Heart left ventricle (tissue), 16 donors: ENCODE measurements at places on chromosomes 5 and 9.

- no peak for DNase-seq
Measured at GRCh38 chr9:751137-752051, 90.1 kb upstream of the DMRT1 start.

GRCh38 chr5:132012371-132013005 is 1.0 kb upstream of the ACSL6 start:
- DNase-seq: peak; percentile 53

- DNase-seq: no peak
Measured at GRCh38 chr5:36392186-36392585, 90.5 kb upstream of the RANBP3L start.

DNA sequence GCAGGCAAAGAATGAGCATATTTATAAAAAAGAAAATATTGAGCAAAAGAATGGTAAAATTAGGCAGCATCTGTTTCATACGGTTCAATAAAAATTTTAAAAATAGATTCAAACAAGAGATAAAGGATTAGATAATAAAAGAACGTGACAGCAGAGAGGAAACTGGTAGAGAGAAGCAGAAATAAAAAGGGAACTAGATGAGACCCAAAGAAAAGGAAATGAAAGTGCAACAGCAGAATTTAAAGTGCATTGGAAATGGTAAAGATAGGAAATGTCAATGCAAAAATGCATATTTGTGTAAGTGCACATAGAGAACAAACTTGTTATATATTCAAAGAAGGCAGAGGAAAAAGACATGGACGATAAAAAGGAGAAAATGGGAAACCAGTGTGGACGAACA is 70.2 kb downstream of the SUSD1 start:
- DNase-seq: no peak

DNA sequence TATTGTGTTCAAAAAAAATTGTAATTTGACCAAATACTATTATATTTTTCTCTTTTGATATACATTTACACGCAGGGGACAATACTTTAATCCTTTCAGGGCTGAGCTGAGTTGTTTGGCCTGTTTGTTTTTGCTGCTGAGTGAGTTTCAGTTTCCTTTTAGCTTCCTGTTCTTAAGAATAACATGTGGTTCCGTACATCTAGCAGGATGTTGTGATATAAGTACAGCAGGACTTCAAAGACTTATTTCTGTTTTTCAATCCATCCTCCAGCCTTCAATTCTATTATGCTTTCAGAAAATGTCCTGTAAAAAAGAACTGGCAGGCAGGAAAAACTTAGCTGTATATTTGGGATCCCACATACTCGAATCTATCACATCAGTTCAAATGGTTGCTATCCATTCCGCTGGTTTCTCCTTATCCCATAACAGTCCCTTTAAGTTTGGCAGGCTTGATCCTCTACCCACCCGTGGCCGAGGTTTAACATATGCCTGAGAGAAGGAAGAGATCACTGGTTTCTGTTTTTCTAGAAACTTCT is 1037.3 kb upstream of the ACO1 start:
- no peak for DNase-seq

DNA sequence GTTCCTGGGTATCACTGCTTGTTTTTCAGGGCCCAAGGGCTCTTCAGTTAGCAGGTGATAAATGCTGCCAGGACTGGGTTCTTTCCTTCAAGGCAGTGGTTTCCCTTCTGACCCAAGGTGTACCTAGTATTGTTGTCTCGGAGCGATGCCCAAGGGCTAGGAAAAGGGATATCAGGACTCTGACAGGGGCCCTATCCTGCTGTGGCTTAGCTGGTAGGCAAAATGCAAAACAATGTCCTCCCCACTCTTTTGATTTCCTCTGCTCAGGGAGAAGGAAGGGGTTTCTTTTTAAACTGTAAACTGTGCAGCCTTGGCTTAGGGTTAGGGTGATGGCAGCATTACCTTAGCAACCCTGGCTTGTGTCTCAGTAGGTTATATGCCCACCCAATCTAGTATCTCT is 508.8 kb upstream of the CTNND2 start:
- DNase-seq: no peak

DNA sequence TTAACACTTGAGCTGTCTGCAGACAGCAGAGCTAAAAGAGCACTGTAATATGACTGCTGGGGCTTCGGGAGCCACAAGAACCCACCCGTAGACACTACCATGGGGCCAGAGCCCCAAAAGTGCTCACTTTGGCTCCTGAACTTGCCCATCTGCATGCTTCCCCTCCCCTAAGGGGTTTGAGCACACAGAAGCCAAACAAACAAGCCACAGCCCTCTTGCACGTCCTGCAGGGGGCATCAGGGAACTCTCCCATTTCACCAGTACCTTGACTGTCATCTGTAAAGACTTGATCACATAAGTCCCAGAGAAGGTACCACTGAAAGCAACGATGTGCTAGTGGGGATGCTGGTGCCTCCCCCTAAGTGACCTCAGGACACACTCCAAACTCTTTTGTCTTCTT is 681.8 kb downstream of the SEMA5A start:
- no peak for DNase-seq

- no peak for DNase-seq
Measured at GRCh38 chr5:150738862-150739261, 20.0 kb downstream of the DCTN4 start.

- no peak for DNase-seq
Measured at GRCh38 chr5:174272671-174273070, 227.2 kb downstream of the NSG2 start.

DNA sequence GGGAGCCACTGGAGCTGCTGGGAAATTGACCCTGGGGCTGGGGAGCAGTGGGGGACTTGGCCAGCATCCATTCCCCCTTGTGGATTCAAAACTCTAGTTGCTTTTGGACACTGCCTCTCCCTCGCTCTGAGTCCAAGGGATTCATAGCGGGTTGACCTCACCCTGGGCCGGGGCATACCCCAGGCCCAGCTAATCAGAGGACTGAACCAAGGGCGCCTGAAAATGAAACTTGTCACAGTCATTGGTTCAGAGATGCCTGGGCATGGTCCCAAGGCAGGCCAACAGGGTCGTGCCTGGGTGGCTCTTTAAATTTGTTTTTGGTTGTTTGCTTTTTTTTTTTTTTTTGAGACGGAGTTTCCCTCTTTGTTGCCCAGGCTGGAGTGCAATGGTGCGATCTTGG is 22.6 kb downstream of the STK10 start:
- no peak for DNase-seq

GRCh38 chr9:8772302-8772701 is 972.7 kb upstream of the DMAC1 start:
- no peak for DNase-seq

- DNase-seq: no peak
Measured at GRCh38 chr9:108333530-108333983, 522.2 kb downstream of the ACTL7B start.

- DNase-seq: no peak
Measured at GRCh38 chr5:166992874-166993722, 1298.3 kb upstream of the WWC1 start.

- DNase-seq: no peak
Measured at GRCh38 chr9:91082731-91083130, 279.0 kb downstream of the AUH start.

DNA sequence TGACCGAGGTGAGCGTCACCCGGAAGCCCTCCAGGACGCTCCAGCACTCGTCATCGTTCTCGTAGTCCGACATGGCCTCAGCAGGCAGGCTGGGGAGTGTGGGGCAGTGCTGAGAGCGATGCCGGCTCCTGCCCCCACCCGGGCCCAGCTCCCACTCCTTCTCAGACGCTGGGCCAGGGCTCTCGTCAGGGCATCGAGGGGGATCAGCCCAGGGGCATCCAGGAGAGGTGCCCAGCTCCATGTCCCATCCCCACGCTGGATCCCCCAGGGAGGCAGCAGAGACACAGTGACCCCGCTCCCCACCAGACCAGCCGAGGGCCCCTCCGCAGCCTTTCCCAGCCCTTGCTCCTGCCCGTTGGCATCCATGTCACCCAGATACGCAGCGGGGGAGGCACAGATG is 1.5 kb downstream of the CARD9 start:
- DNase-seq: no peak

DNA sequence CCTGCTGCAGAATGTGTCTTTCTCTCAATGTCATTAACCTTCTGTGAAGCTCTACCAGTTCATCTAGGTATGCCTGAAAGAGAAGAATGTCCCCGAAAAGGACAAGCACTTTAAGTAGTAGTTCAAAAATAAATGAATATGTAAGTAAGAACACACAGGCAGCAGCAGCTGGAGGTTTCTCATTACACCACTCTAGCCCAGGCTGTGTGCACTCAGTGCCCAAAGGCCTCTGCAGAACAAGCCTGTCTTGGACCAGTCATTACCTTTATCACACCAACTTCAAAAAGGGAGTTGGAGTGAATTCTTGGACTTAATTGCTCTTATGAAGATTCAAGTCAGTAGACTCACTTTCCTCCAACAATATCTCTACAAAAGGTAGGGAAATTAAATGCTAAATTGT is 268.8 kb downstream of the MLLT3 start:
- no peak for DNase-seq

DNA sequence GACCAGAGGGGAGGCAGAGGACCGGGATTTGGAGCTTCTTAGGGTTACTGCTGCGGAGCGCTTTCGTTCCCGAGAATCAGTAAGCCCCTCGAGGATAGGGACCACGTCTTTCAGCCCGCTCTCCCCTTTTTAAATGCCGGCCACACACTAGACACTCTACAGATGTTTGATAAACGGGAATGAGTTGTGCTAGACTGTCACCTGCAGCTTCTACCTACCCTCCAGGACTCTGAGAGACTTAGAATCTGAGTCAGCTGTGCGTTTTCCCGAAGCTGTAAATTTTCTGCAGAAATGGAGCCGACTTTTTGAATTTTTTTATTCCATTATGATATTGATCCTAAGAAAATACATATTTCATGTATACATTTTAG is 670 bp downstream of the CCDC171 start:
- no peak for DNase-seq

- DNase-seq: no peak
Measured at GRCh38 chr5:169050636-169051035, 250.3 kb downstream of the SLIT3 start.

- no peak for DNase-seq
Measured at GRCh38 chr5:173490681-173491080, 125.8 kb downstream of the BOD1 start.

DNA sequence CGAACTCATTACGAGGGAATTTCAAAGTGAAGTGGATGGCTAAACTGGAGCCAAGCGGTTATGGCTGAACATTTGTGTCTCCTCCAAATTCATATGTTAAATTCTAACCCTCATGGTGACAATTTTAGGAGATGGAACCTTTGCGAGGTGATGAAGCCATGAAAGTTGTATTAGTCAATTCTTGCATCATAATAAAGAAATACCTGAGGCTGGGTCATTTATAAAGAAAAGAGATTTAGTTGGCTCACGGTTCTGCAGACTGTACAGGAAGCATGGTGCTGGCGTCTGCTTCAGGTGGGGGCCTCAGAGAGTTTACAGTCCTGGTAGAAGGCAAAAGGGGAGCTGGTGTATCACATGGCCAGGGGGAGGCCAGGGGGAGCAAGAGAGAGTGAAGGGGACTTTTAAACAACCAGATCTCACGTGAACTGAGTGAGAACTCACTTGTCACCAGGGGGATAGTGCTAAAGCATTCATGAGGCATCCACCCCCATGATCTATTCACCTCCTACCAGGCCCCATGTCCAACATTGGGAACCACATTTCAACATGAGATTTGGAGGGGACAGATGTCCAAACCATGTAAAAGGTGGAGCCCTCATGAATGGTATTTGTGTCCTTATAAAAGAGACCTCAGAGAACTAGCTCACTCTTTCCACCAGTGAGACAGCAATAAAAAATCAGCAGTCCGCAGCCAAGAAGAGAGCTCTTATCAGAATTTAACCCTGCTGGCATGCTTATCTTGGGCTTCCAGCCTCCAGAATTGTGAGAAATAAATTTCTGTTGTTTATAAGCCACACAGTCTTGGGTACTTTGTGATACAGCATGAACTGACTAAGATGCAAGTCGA is 143.4 kb downstream of the MTRR start:
- DNase-seq: no peak

DNA sequence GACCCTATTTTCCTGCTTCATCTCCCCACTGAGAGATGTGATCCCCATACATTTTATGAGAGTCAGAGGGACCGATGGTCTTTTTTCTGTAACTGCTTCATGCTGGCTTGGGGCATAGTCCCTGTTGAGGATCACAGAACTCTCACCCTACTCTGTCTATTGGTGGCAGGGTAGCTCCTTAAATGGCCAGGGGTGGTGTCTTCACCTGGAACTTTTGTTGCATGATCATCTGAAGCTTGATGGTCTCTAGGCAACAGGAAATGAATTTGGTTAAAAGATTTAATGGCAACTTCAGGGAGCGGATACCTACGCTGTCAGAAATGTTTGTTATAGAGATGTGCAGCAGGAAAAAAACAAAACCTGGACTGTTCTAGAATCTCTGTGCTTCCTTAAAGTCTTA is 87.0 kb upstream of the GLIS3 start:
- no peak for DNase-seq

GRCh38 chr5:36744773-36745589 is 131.6 kb upstream of the NIPBL start:
- no peak for DNase-seq

- peak; percentile 28 for DNase-seq
Measured at GRCh38 chr9:106830527-106831150, 32.3 kb upstream of the ZNF462 start.

DNA sequence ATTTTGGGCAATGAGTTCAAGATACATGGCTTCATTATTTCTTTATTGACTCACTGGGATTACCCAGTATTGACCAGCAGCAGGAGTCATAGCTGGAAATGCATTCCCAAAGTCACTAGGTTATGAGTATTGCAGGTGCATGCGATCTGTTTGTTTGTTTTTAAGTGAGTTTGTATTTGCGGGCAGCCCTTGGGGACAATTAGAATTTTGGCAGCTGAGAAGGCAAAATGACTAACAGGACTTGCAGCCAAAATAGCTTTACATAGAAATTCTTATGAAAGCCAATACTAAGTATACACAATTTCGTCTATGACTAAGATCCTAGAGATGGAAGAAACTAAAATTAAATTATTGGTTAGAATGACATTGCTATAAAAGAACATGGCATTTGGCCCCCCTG is 18.1 kb upstream of the RGMB start:
- DNase-seq: no peak

DNA sequence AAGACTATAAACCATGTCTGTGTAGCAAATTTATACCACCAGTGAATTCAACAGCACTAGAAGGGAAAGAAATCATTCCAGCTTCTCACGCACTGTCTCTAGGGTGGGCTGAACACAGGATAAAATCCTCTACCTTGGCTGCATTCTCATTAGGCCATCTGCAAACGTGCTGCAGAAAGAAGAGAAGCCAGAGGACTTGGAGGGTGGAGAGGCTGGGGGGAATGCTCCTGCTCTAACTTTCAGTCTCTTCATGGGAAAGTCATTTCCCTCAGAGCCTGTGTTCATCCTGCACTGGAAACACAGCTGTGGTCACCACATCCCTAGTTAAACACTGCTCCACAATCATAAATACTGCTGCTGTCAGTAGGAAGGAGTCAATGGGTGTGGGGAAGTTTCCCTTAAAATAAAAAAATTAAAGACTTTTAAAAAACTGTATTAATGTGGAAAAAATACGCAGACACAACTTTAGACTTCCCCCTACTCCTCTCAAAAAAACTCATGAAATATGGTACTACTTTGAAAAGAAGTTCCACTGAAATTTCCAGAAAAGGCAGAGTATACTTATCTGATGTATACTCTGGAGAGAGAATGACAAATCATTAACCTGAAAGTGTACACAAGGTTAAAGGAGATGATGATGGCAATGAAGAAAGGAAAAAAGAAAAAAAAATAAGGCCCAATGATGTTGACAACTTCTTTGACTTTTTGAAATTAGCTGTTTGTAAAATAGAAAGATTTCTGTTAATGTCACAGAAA is 46.8 kb downstream of the LHFPL2 start:
- DNase-seq: no peak
